ENCODE measurements at places on chromosomes 6 and 20.

DNA sequence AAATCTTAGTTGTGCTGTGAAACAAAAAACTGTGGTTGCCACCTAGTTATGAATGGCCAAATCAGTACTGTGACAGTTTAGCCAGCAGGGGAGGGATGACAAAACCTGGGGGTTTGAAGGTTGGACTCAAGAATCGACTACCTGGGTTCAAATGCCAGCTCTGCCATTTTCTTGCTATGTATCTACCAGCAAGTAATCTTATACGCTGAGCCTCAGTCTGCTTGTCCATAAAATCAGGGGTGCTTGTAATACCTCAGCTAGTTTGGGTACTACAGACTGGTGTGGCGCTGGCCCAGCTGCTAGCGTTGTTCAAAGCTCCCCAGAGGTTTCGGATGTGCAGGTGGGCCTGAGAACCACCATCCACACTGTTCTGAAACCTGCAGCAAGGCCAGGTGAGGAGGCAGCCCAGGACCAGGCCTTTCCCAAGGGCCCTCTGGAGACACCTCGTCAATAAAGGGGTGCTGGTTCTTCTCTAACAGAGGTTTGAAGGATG, 40.4 kb downstream of the TRAM2 start:
- DNase-seq, result no peak

DNA sequence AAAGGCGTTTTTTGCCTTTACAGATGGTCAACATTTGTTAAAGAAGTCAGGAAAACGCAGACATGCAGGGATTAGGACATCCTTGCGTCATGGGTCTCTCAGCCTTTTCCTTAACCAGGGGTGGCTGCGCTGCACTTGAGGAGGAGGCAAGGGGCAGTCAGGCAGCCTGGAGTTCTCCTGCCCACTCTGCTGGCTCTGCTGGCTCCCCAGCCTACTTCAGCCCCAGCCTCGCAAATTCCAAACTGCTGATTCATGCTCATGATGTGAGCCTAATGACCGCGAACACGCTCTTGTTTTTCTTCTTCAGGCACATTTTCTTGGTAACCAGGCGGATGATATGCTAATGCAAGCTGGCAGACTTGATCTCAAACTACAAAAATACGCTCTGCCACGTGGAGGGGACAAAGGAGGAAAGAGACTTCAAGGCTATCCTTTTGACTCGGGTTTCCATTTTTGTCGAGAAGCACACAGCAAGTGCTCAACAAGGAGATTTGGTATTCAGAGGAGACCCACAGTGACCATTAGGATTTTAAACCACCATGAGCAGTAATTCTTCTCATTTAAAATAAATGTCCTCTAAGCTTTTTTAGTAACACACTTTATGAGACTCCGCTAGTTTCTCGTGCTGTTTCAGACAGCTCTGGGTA, 290.3 kb upstream of the STXBP5 start:
- no peak for DNase-seq

DNA sequence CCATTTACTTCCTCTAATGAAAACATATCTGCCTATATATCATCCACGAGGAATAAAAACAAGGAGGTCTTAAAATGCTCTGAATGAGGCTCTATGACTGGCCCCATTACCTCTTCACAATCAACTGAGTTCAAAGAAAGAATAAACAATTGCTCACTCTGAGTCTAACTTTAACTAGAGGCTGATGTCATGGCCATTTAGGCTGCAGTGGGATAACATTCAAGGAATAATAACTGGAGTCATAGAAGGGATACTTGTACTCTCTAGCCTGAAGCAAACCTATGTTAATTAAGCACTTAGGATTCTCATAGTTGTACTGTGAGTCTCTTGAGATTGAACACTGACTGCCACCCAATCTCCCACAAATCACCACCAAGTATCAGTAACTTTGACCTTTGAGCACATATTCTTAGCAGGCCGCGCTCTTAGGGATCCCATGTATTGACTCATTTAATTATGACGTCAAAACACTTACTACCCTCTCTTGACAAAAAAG, 70.2 kb downstream of the PERP start:
- DNase-seq, result no peak

GRCh38 chr6:36597775-36598174, 3.6 kb downstream of the SRSF3 start:
- no peak for DNase-seq

Measured in NCI-H524 treated with DMSO at 0.1 percent for 48 hours (cell line).